Neural crest cell (in vitro differentiated cells): ENCODE measurements at places on chromosomes 16 and 17.

- DNase-seq = no peak
Observed at GRCh38 chr17:77344038-77344437, 203.3 kb downstream of the SEC14L1 start.

- no peak for DNase-seq
Observed at GRCh38 chr17:2770129-2770528, 20.7 kb upstream of the CCDC92B start.

- DNase-seq = no peak
Observed at GRCh38 chr17:68955181-68955841, at the start of gene ABCA8. Gene ABCA8 (minus strand): TSS chr17:68955392. CDS start chr17:68942034, 13,358 bp downstream.

DNA sequence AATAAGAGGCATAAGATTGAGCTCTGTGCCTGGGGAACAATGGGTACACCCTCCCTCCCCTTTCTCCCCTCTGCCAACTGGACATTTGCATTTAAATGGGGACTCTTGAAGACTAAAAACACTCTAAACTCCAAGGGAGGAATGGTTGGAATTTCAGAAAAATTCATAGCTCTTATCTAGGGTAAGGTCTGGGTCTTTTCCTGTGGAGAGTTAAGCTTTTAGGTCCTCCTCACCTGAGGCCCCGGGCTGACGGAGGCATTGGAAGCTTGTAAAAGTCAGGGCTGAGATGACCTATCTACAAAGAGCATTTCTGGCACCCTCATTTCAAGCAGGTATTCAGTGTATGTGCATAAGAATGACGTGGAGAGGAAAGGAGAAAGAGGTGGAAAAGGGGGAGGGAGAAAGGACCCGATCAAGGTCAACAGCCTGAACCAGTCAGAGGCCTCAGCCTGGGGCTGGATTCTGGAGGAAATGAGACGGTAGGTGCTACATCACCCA is 78.0 kb downstream of the RAP1GAP2 start:
- no peak for DNase-seq

- DNase-seq = no peak
Observed at GRCh38 chr17:71666047-71666446, 454.8 kb upstream of the SOX9 start.

DNA sequence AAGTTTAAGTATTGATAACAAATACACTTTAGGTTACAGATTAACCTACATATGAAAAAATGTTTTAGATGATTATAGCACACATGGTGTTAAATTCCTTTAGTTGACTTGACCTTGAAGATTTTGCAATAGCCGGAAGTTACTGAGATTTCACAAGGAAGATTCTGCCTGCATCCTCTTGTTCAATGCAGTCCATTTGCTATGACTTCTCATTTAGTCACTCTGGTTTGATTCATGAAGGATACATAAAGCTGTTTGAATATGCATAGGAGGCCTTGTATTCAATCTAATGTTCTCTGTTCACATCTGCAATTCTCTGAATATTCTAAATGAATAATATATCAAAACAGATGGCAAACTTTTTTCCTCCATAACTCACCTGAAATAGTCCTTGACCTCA is 870.2 kb upstream of the GOT2 start:
- no peak for DNase-seq

- no peak for DNase-seq
Observed at GRCh38 chr17:14359163-14360020, 58.5 kb downstream of the HS3ST3B1 start.

GRCh38 chr17:28468781-28469180 is 4.7 kb upstream of the SLC13A2 start:
- no peak for DNase-seq

DNA sequence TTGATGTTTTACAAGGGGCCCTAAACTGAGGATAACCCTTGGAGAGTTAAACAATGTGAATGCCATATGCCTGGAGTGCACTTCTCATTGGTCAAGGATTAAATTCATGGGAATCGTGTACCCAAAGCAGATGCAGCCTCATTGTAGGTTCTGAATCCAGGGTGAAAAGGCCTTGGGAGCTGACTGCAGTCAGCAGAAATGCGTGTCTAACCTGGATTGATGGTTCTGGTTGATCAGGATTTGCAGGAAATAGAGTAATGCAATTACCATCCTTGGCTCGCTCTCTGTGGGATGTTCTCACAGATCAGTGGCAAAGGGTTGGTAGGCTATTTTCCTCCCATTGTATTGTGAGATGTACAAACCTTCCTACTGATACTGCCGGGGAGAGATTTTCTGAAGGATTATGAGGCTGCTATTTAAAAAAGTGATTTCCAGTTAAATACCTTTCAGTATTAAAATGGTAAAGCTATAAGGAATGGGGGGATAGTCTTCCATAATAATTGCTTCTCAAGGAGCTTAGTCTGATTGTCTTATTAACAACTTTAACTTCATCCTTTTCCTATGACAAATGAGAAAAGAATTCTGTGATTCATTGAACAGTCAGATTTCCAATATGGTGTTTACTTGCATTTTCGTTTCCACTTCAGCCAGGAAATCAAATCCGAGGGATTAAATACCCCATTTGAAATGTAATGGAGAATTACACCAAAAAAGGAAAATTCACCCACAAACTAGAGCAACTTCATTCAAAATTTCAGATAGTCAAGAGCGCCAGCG is 1028.1 kb upstream of the EEF2KMT start:
- no peak for DNase-seq

DNA sequence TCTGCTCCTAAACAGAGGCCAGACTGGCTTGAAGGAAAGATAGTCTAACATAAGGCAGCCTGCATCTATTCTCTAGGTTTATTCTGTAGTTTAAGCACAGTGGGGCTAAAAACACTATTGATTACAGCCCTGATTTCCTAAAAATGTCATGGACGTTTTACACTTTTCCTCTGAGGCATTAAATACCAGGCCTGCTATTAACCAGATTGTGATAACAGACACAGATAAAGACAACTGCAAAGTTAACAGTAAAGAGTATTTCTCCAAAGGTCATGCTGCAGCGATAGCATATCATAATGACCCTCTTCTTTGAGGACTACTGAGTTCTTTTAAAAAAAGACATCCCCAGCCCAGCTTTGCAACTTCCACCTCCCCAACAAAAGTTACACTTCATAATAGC is 59.6 kb upstream of the MON1B start:
- no peak for DNase-seq

- no peak for DNase-seq
Observed at GRCh38 chr17:41467561-41467960, 375 bp upstream of the KRT32 start.

DNA sequence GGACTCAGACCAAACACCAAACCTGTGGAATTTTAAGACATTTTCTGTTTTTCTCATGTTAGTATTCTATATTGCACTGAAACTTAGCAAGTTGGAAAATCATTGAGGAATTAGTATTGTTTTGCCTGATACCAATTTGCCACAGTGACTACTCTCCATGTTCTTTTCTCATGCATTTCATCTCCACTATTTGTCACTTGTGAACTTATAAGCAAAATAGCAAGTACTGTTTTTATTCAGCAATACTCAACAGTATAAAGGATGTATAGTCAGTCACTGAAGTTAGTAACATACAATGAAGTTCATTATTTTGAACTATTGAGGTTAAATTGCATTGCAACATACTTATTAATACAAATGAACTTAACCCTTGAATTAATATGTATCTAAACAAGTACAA is 5.8 kb upstream of the VPS35L start:
- DNase-seq = no peak
